ENCODE measurements at places on chromosomes 3 and 15. TPM values are rescaled to one million over a fixed set of nuclear protein-coding genes. Genes with fewer than 3 reads are reported as not detected.
A peak's percentile ranks its signal among the peaks of the same experiment; 100 is the strongest.

CD96 gene
- 2.3 TPM for polyA plus RNA-seq

GRCh38 chr15:98651581-98652220 is 3.4 kb downstream of the IGF1R start:
- no peak for DNase-seq
- H3K27me3 ChIP-seq = peaks cover 30% of the 10 kb centered on the region
- H3K4me3 ChIP-seq = peak overlapping the region; percentile 88
- H3K4me1 ChIP-seq = peaks cover 29% of the 10 kb centered on the region

DNA sequence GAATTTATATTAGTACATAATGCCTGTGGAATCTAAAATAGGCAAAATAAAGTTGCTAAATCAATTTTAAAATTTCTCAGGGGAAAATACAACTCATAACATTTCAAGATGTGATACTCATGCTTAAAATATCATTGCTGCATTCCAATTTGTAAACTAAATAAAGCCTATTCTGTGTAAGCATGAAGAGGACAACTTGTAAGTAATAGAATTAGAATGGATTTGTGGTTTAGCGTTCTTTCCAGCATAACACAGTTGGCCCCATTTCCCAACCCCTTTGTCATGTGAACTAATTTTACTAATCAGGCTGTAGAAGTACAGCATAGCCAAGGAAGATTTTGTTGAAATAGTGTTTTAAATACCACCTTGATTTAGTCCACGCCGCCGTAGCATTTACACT is 437.2 kb downstream of the SI start:
- no peak for DNase-seq
- no peak overlapping the region for H3K4me3 ChIP-seq
- H3K27ac ChIP-seq = no peak overlapping the region
- no peaks in the 10 kb centered on the region for H3K36me3 ChIP-seq
- H3K27me3 ChIP-seq = no peaks in the 10 kb centered on the region
- H3K4me1 ChIP-seq = no peaks in the 10 kb centered on the region

RSL24D1 gene
- polyA plus RNA-seq = 114 TPM

DNA sequence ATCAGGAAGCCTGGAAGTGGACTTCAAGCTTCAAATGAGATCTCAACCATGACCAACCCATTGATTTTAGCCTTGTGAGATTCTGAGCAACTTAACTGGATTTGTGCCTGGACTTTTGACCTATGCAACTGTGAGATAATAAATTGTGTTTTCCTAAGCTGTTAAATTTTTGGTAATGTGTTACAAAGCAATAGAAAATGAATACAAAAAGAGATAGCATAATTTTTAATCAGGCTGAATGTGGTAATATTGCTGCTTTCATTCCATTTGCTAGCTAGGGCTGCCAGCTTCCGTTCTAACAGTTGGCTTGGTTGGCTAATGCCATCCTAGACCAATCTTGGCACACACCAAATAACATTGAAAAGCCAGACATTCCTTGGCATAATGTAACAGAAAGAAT is 12.2 kb downstream of the PROS1 start:
- no peaks in the 10 kb centered on the region for H3K36me3 ChIP-seq
- peaks cover 5% of the 10 kb centered on the region for H3K27me3 ChIP-seq
- DNase-seq = no peak
- no peak overlapping the region for H3K27ac ChIP-seq

GRCh38 chr3:181616088-181617070 is 95.3 kb upstream of the SOX2 start:
- no peaks in the 10 kb centered on the region for H3K36me3 ChIP-seq
- H3K27ac ChIP-seq = no peak overlapping the region
- H3K27me3 ChIP-seq = no peaks in the 10 kb centered on the region
- H3K4me1 ChIP-seq = no peaks in the 10 kb centered on the region
- H3K4me3 ChIP-seq = no peak overlapping the region

DNA sequence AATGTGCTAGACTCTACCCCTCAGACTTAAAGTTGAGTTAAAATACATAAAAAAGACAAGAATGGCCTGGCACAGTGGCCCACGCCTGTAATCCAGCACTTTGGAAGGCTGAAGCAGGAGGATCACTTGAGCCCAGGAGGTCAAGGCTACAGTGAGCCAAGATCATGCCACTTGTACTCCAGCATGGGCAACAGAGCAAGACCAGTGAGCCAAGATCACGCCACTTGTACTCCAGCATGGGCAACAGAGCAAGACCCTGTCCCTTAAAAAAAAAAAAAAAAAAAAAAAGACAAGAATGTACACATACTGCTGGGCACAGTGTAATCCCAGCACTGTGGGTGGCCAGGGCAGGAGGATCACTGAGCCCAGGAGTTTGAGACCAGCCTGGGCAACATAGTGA is 17.4 kb downstream of the DIS3L start:
- no peaks in the 10 kb centered on the region for H3K27me3 ChIP-seq
- H3K36me3 ChIP-seq = peaks cover 28% of the 10 kb centered on the region
- no peak for DNase-seq
- no peak overlapping the region for H3K27ac ChIP-seq
- no peak overlapping the region for H3K4me3 ChIP-seq
- no peaks in the 10 kb centered on the region for H3K4me1 ChIP-seq

GRCh38 chr3:35908366-35909232 is 269.3 kb downstream of the ARPP21 start:
- no peak overlapping the region for H3K4me3 ChIP-seq
- no peaks in the 10 kb centered on the region for H3K36me3 ChIP-seq
- DNase-seq = peak; percentile 32
- no peaks in the 10 kb centered on the region for H3K27me3 ChIP-seq
- H3K27ac ChIP-seq = no peak overlapping the region
- no peaks in the 10 kb centered on the region for H3K4me1 ChIP-seq

WNT7A gene
- not detected for polyA plus RNA-seq

- H3K4me3 ChIP-seq = no peak overlapping the region
- H3K4me1 ChIP-seq = peaks cover 61% of the 10 kb centered on the region
- no peaks in the 10 kb centered on the region for H3K27me3 ChIP-seq
- no peaks in the 10 kb centered on the region for H3K36me3 ChIP-seq
- no peak for DNase-seq
- H3K27ac ChIP-seq = peak overlapping the region; percentile 67
Observed at GRCh38 chr3:63946753-63947152, 34.6 kb upstream of the SCAANT1 start.

- peaks cover 8% of the 10 kb centered on the region for H3K4me1 ChIP-seq
- H3K27ac ChIP-seq = no peak overlapping the region
- no peaks in the 10 kb centered on the region for H3K36me3 ChIP-seq
Observed at GRCh38 chr3:161100994-161101393, 4.2 kb downstream of the B3GALNT1 start.

DNA sequence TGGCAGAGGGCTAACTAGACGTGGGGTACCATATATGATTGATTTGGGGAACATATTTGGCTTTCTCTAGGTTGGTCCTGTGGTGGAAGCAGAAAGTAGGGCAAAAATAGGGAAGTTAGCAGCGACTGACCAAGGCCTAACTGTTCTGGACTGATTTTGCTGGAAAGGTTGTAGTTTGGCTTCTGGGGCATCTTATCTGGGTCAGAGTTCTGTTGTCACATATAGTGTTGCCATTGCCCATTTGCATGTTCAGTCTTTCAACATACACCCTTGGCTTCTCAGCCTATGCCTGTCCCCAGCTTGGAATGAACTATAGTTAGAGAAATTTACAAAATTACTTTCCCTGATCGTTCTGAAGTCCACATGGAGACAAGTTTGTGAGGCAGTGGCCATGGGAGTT is 426.5 kb downstream of the TBC1D5 start:
- no peak overlapping the region for H3K27ac ChIP-seq
- no peaks in the 10 kb centered on the region for H3K36me3 ChIP-seq
- peaks cover 5% of the 10 kb centered on the region for H3K4me1 ChIP-seq
- H3K4me3 ChIP-seq = no peak overlapping the region
- H3K27me3 ChIP-seq = no peaks in the 10 kb centered on the region

DNA sequence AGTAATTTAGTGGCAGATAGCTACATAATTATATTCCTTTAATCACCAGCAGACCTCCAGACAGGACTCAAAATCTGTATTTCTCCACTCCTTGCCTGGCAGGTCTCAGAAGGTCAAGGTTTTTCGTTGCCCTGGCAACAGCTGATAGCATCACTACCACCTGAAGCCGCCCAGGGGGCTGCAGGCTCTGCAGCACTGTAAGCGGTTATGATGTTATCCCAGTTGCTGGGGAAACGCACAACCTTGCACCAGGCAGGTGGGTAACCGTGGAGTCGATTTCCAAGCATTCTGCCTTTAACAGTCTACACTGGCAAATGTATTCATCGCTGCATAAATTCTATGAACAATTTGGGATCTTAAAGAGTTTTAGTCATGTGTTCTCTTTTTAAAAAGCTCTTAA is 756.3 kb downstream of the NTRK3 start:
- DNase-seq = no peak
- no peaks in the 10 kb centered on the region for H3K36me3 ChIP-seq
- no peak overlapping the region for H3K4me3 ChIP-seq
- no peaks in the 10 kb centered on the region for H3K4me1 ChIP-seq

ADAMTS9 gene
- not detected for polyA plus RNA-seq

Data from naive B cell (primary cell).